ENCODE measurements at places on chromosomes 4 and X.

GRCh38 chr4:121686255-121686654 lies 10.5 kb downstream of the ANXA5 start:
- DNase-seq = no peak

GRCh38 chr4:32133141-32133540 lies 1413.0 kb downstream of the PCDH7 start:
- DNase-seq = no peak

- no peak for DNase-seq
These were observed 80.6 kb downstream of the PBDC1 start for GRCh38 chrX:76253432-76253831.

DNA sequence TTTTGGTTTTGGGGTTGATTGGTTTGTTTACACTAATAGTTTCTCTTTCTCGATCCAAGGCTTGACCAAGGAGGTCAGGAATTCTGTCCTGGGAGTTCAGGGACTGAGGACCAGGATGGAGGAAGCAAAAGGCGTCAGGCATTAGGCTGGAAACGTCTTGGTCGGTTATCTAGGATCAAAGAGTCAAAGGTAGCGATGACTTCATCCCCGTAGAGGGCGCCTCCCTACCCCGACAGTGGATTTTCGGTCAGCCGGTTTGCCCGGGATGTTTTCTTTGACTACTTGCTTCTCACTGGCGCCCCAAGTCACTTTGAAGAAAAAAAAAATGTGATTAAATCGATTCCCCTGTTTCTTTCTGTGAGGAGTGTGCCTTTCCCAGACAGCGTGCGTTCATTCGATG lies 980 bp upstream of the FHDC1 start:
- DNase-seq = no peak

- DNase-seq = no peak
These were observed 158.6 kb upstream of the FAT1 start for GRCh38 chr4:186882293-186882692.

- DNase-seq = no peak
These were observed 75.6 kb downstream of the CPE start for GRCh38 chr4:165454426-165454825.

DNA sequence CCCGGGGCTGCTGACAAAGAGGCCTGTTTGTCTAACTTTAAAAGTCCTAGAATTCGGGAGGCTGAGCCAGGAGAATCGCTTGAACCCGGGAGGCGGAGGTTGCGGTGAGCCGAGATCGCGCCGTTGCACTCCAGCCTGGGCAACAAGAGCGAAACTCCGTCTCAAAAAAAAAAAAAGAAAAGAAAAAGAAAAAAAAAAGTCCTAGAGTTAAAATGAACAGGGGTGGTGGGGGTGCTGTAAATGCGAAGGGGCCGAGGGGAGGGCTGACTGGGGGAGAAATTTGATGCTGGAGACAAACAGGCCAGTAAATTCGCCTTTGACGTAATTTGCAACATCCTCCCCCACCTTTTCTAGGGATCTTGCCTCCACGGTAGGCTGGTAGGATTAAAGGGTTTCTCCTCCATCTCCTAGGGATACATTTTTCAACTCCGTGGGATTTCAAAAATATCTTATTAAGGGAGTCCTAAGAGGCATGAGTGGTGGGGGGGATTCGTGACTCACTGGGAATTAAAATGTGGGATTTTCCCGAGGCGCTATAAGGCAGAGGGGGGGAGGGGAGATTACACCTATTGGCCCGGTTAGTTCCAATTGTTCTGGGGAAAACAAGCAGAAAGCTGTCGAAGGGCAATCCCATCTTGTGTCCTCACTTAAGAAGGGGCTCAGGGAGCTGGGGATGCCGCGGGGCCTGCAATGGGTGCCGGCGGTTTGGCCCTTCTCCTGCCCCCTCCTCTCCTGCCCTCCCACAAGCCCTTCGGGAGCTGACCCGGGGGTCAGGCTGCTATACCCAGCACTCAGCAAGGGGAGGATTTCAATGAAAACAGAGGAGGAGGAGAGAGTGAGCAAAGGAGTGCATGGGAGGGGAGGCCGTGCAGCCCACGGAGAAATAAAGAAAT lies 3.0 kb upstream of the BCOR start:
- no peak for DNase-seq

DNA sequence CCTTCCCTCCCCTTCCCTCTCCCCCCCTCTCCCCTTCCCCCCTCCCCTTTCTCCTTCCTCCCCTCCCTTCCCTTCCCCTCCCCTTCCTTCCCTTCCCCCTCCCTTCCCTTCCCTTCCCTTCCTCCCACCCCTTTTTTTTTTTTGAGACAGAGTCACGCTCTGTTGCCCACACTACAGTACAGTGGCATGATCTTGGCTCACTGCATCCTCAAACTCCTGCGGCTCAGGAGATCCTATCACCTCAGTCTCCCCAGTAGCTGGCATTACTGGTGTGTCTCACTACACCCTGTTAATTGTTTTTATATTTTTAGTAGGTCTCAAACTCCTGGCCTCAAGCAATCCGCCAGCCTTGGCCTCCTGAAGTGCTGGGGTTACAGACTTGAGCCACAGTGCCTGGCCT lies 66.6 kb downstream of the TBC1D9 start:
- no peak for DNase-seq

DNA sequence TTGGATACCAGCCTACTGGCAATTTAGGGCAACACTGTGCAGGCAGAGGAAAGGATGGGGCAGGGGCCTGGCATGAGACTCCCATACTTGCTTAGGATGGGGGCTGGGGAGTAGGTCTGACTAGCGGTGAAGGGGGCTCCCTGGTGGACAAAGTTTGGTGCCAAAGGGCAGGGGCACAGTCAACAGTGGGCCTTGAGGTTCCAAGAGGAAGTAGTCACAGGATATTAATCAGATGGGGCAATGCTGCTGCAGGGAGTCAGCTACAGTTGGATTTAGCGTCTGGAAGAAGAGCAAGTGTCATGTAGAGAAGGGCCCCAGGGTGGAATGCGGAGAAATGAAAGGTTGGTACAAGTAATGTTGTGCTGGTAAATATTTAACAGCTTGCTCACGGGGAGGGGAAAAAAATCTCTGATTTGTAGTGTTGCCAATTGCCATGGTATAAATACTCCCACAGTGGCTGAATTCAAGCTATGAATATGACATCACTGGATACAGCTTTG lies 139.4 kb downstream of the PJA1 start:
- no peak for DNase-seq

DNA sequence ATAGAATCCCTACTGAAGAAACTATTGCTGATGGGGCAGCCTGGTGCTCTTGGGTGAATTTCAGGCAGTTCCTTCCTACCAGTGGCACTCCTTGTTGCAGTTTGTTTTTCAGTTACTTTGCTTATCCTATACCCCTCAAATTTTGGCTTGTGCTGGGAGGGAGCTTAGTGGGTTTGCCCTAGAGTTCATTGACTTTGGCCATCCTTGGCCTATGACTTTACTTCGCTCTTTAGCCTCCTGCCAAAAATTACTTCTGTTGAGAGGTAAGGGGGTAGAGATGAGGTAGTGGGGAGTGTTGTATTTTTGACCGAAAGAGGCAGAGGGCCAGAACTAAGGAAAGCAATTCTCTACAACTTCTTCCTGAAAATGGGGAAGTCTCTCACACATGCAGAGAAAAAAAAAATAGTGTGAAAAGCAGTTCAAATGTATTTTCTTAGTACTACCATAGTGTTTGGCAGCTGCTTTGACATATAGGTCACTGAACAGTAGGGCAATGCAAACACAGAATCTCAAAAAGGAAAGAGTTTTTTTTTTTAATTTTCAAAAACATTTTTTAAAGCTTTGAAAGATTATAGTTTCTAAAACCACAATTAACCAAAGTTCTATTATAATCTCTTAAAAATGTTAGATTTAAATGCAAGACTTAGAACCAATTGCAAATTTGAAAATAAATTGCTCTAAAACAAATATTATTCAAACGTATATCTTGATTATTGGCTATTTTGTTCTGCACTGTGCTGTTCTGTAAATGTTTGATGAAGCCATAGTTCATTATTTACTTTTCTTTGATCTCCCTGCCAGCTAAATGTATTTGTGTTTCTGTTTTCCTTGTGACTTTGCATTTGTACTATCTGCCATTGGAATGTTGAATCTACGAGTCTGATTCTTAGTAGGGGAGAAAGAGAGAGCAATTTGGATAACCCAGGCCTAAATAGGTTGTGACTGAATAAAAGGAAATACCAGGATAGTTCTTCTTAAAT lies 73.6 kb downstream of the DCK start:
- no peak for DNase-seq

- no peak for DNase-seq
These were observed 103.6 kb downstream of the COMMD8 start for GRCh38 chr4:47359891-47360290.

DNA sequence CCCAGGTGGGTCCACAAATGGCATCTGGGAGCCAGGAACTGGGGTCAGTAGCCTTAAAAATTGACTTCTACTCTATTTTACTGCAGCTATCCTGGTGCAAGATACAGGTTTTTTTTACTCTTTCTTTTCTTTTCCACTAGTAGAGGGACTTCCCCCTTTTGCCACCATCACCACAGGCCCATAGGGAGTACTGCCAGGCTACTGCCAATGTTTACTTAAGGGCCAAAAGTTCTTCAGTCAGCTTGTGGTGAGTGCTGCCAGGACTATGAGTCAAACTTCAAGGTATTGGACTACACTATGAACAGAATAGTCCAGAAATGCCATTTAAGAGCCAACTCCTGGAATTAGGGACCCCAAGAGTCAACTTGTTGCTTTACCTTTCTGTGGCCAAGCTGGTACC lies 94.7 kb downstream of the EDA2R start:
- DNase-seq = no peak

- no peak for DNase-seq
These were observed 36.9 kb downstream of the PIGG start for GRCh38 chr4:535924-536281.

GRCh38 chrX:45517090-45517973 lies 316.7 kb upstream of the DIPK2B start:
- no peak for DNase-seq

GRCh38 chrX:30637874-30638815 lies 15.1 kb upstream of the GK start:
- DNase-seq = peak; percentile 42

GRCh38 chrX:110418316-110419235 lies 59.9 kb downstream of the RTL9 start:
- no peak for DNase-seq

Data from bone marrow (tissue), 2 donors.